Brain pericyte (primary cell): ENCODE measurements at places on chromosomes 6 and 20.
A peak's percentile ranks its signal among the peaks of the same experiment; 100 is the strongest.

GRCh38 chr6:33984466-33985312, 161.2 kb downstream of the GRM4 start:
- no peak for DNase-seq

DNA sequence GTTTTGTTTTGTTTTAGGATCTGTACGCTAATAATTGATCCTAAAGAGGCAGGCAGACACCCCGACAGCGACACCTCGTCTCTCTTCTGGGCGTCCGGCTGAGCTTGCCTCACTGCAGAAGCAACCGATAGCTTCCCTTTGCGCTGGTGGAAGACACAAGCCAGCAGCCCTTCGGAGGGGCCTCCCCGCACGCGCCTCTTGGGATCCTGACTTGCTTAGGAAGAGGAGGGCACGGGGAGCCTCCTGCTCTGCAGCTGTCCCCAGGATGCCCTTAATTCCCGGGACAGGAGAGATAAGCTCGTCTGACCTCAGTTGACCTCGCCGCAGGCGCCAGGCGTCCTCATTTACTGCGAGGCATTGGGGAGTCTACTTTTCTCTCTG, 94.0 kb downstream of the CD83 start:
- DNase-seq: no peak

DNA sequence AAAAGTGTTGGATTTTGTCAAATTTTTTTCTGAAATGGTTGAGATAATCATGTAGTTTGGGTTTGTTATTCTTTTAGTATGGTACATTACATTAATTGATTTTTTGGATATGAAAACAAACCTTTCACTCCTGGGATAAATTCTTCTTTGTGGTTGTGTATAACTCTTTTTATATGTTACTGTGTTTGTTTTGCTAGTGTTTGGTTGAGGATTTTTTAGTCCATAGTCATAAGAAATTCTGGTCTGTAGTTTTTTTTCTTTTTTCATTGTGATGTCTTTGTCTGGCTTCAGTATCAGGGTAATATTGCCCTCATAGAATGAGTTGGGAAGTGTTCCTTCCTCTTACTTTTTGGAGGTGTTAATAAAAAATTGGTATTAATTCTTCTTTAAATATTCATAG, 122.2 kb upstream of the ATXN1 start:
- no peak for DNase-seq

- no peak for DNase-seq
Observed at GRCh38 chr20:23630392-23630849, 7.3 kb downstream of the CST3 start.

- no peak for DNase-seq
Observed at GRCh38 chr20:19631410-19631809, 126.6 kb upstream of the RIN2 start.

GRCh38 chr6:108435391-108435790, 125.3 kb upstream of the FOXO3 start:
- no peak for DNase-seq

GRCh38 chr6:27672113-27672799, 199.4 kb upstream of the ZNF184 start:
- no peak for DNase-seq

GRCh38 chr6:140490081-140490480, 1115.6 kb upstream of the CITED2 start:
- no peak for DNase-seq

DNA sequence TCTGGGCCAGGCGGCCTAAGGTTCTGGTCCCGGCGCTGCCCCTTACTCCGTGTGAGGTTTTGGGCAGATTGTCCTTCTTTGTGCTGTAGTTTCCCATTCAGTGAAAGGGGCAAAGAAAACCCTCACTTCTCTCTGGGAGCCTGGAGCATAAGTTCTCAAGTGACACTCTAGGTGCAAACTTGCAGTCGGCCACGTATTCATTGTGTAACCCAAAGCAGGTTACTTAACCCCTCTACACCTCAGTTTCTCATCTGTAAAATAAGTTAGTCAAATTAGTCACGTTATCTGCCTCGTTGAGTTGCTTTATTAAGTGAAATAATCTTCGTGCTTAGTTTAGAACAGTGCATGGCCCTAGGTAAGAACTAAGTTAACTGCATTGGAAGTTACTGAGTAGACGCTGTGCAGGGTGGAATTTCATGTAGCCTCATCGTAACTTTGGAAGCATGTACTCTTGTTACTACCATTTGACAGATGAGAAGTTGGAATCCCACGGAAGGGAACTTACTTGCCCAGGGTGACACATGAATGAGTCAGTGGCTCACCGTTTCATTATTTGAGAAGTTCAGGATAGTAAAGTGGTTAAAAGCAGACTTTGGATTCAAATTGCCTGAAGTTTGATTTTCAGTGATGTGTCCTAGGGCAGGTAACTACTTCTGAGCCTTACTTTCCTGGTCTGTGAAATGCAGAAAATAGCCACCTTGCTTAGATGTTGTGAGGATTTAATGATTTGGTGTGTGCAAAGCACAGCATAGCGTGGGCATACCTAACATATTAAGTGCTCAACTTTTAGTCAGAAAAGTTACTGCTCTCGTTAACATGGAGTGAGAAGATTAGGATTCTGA, 556 bp upstream of the MROH8 start:
- no peak for DNase-seq

GRCh38 chr20:18005170-18005989, 36.6 kb downstream of the MGME1 start:
- DNase-seq: no peak

GRCh38 chr20:1309439-1309847, 19.5 kb downstream of the SDCBP2 start:
- no peak for DNase-seq

GRCh38 chr20:17457079-17457478, 74.1 kb downstream of the BFSP1 start:
- DNase-seq: no peak

GRCh38 chr6:44514576-44515193, 127.2 kb downstream of the CDC5L start:
- no peak for DNase-seq

DNA sequence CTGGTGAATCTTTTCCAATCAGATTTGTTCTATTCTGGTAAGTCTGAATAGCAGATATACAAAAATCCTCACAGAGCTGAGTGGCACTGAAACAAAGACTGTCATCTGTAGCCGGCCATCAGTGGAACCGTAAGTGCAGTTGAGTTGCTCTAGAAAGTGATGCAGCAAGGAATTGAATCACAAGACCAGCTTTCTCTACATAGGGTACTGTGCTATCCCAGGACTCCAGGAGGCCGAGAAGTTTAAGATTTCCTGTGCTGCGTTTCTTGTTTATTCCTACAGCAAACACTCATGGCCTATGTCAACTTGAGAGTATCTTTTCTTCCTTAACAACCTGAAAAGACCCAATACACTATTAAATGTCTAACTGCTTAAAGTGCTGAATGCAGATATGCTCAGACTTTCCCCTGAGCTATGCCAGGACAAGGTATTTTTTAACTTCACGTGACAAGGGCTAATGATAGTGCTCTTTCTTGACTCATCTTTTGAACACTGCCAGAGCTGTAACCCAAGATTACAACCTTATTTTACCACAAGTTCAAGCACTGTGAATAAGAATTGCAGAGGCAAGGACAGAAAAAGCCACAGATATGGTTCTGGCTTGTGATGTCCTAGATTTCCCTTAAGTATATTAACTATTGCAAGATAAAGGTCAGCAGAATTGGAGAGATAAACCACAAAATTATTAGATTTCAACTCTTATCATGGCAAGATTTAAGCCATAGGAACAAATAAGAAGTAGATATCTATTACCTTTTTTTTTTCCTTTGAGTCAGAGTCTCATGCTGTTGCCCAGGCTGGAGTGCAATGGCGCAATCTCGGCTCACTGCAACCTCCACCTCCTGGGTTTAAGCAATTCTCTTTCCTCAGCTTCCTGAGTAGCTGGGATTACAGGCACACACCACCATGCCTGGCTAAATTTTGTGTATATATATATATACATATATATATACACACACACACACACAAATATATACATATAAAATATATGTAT, 71.6 kb downstream of the GJA1 start:
- no peak for DNase-seq

- DNase-seq: no peak
Observed at GRCh38 chr6:131469130-131469529, 103.9 kb upstream of the ARG1 start.

GRCh38 chr6:38638941-38639497, 710 bp downstream of the BTBD9 start:
- no peak for DNase-seq

DNA sequence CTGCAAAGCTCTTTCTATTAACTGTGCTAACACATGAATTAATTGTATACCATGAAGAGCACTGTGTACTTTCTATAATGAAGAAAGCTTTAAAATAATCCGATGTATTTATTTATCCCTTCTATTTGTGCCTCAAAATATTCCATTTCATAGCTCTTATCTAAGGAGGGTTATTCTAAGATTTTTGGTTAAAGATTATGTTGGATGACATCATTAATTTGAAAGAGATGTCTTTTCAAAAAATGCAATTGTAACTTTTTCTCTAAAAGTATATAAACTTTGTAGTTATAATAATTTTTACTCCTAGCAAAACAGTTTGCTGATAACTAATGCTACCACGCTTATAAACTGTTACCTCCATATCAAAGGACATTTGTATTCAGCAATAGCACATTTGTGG, 192.4 kb upstream of the HSF2 start:
- DNase-seq: no peak

- no peak for DNase-seq
Observed at GRCh38 chr20:845941-846893, 12.7 kb downstream of the FAM110A start.

DNA sequence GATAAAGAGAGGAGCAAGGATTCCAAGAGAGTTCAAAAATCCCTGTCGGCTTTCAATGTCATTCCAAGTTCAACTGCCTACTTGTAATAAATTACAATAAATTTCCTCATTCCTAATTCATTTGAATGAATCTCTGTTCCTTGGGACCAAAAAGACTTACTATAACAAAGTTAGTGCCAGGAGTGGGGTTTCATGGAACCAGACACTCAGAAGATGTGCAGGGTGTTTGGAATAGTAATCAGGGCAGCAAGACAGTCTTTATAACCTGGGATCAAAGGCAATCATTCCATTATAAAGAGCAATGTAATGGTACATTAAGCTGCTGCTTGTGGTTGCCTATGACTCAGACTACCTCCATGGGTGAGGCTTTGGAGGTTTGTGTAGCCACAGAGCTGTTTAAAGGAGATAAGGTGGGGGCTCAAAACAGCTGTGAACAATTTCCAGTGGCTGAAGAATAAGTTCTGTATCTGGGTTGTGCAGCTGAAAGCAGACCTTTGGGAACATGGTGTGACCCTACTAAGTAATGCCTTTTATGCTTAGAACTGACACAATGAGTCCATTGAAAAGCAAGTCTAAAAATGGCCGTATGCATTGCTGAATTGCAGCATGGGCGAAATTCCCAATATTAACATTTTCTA, 159.9 kb downstream of the LINC00237 start:
- no peak for DNase-seq

DNA sequence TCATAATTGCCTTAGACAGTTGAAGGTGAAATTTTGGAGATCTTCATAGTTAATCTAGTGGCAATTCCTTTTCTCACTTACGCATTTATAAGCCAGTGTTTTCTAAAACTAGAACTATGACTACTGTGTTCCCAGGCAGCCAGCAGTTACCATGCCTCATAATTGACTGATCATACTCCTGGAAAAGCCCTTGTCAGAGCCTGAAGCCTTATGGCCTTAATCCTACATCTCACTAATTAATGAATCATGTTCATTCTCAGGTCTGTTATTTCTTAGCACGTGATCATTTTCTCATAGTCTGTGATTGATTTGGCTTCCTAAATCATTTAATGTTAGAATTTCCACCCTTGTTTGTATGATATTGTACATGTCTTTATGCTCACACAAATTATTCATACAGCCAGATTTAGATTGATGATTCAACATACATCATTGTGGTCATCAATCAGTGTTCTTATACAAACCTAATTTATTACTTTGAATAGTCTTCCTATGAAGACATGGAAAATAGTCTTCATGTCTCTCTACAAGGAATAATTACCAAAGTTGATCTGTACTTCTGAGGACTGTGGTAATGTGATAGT, 132.6 kb upstream of the ASCC3 start:
- no peak for DNase-seq

DNA sequence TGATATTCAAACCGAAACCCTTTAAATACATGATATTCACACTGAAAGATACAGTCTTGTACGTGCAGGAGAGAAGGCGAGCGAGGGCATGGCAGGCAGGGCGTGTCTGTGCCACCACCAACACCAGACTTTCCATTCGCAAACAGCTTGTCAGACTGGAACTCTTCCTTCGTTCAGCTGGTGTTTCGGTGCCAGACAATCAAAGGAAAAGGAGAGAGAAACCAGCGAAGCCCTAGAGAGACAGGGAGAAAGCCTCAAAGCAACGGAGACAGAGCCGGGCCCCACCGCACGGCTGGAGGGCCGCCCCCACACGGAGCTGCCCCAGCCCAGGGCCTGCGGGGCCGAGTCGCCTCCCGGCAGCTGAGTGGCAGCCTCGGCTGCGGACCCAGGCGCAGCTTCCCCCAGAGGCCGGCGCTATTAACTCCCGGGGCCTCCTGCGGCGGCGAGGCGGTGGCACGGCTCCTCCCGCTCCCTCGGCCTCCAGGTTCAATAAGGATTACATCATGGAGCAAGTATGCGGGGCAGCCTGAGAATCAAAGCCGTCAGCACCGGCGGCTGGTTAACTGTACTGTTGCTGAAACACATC, 32.1 kb upstream of the NR2E1 start:
- DNase-seq: no peak

GRCh38 chr6:85464722-85465150, 14.9 kb downstream of the NT5E start:
- no peak for DNase-seq

GRCh38 chr6:357261-357790, 34.2 kb upstream of the IRF4 start:
- no peak for DNase-seq

- DNase-seq: no peak
Observed at GRCh38 chr6:159577564-159577963, 115.5 kb downstream of the SOD2 start.

- peak; percentile 61 for DNase-seq
Observed at GRCh38 chr6:158475344-158476302, 84.3 kb upstream of the TMEM181 start.

GRCh38 chr6:122726649-122727048, 52.9 kb upstream of the FABP7 start:
- DNase-seq: no peak

DNA sequence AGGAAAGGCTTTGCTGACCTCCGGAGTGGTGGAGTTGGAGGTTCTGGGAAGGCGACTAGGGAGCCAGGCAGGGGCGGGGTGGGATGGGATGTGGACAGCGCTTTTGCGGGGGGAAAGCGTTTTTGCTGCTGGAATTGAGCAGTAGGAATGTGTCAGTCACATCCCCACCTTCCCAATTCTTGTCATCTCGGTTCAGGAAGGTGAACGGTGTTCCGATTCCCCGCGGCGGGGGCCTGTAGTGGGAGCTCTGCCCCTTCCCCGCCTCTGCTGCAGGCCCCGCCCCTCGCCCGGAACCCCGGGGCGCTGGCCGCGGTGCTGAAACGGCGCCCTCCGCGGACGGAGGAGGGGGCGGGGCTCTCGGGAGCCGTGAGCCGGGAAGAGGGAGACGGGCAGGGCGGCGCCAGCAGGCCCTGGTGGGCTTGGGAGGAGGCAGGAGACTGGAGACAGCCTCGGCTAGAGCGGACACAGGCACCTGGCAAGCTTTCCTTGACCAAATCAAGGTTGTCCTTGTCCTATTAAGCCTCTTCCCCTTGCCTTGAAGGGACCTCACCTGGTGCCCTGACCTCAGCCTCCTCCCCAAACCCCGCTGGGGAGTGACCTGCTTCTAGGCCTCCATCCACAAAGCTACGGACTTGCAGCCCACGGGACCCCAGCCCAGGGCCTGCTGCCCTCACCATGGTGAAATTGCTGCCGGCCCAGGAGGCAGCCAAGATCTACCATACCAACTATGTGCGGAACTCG, at the start of gene LHFPL5:
Gene LHFPL5 (plus strand): TSS at position 357 of the 741 bp plus-strand sequence. CDS start 319 bp downstream, at position 676.
- no peak for DNase-seq
